A549 treated with CORT108297 at 1 μM for 4 hours (cell line): ENCODE measurements at places on chromosomes 16 and 17. TPM values are rescaled to one million over a fixed set of nuclear protein-coding genes. Genes with fewer than 3 reads are reported as not detected.

Gene GNG13
- total RNA-seq = not detected in 5 replicates

Gene OTOA
- total RNA-seq = 0.03 to 0.16 TPM (median 0.05 TPM) in 4 of 5 replicates, not detected in the other

Gene SSTR5
- 0.25 to 0.37 TPM (median 0.33 TPM) in 5 replicates for total RNA-seq

Gene KRTAP4-6
- not detected in 5 replicates for total RNA-seq

Gene APRT
- 277 to 450 TPM (median 414 TPM) in 5 replicates for total RNA-seq

Gene SLC6A4
- total RNA-seq = 0.02 to 0.06 TPM in 2 of 5 replicates, not detected in the others

Gene GSG1L2
- not detected in 5 replicates for total RNA-seq
